ENCODE measurements at places on chromosomes 4 and X. TPM values are rescaled to one million over a fixed set of nuclear protein-coding genes. Genes with fewer than 3 reads are reported as not detected.

Gene PHKA1
- total RNA-seq, result 4.8 TPM

Gene GPR78
- total RNA-seq, result not detected

Gene CD99
- 0.44 TPM for total RNA-seq

Gene SLC6A14
- 0.13 TPM for total RNA-seq

Gene IGSF1
- 0.83 TPM for total RNA-seq

Gene GABRG1
- total RNA-seq, result not detected

Gene DDX60
- 3.6 TPM for total RNA-seq

Gene SOX3
- total RNA-seq, result not detected

Gene UGT2B7
- 0.08 TPM for total RNA-seq

Gene TENT5D
- not detected for total RNA-seq

Gene GABRB1
- not detected for total RNA-seq

Gene RENBP
- 0.08 TPM for total RNA-seq

Gene ENPEP
- 0.61 TPM for total RNA-seq

Gene CITED1
- total RNA-seq, result 1.3 TPM

Gene TASL
- not detected for total RNA-seq

Gene MUC7
- total RNA-seq, result not detected

Gene FANCB
- total RNA-seq, result 3.2 TPM

Gene RAPGEF2
- 13.0 TPM for total RNA-seq

Gene EDA
- total RNA-seq, result 5.6 TPM

Gene ARX
- total RNA-seq, result not detected

Gene SYNPO2
- total RNA-seq, result not detected

Gene RBM47
- 276 TPM for total RNA-seq

Gene EDNRA
- total RNA-seq, result not detected

Gene PNCK
- 1.1 TPM for total RNA-seq

Gene ADH7
- not detected for total RNA-seq

Gene TMSB15B
- total RNA-seq, result not detected

Gene SHROOM2
- total RNA-seq, result not detected

Gene KDR
- total RNA-seq, result not detected

Gene CXCL6
- total RNA-seq, result 2.3 TPM

Gene DMRTC1
- not detected for total RNA-seq

Gene IL2RG
- 0.08 TPM for total RNA-seq

Gene XKRX
- total RNA-seq, result 2.7 TPM

Gene GLRA3
- not detected for total RNA-seq

Gene TMSB15A
- not detected for total RNA-seq

Gene LUZP4
- total RNA-seq, result not detected

Gene MTNR1A
- not detected for total RNA-seq

Gene NAA11
- total RNA-seq, result not detected

Gene TMEM185A
- 12.3 TPM for total RNA-seq

Gene GUCY1B1
- not detected for total RNA-seq

Gene PPBP
- not detected for total RNA-seq

Gene ASB9
- 0.34 TPM for total RNA-seq

Gene HERC6
- 9.5 TPM for total RNA-seq

Gene MRFAP1
- 92.4 TPM for total RNA-seq

Gene TMEM131L
- total RNA-seq, result 4.6 TPM

Gene CABS1
- not detected for total RNA-seq

Gene ADH1C
- 5.9 TPM for total RNA-seq

Gene UBQLN2
- total RNA-seq, result 6.1 TPM

Gene SMIM31
- total RNA-seq, result 0.25 TPM

Gene VEGFD
- 0.08 TPM for total RNA-seq

Gene PAGE5
- total RNA-seq, result not detected

Gene UGT2B11
- total RNA-seq, result not detected

Gene ADGRL3
- total RNA-seq, result 0.03 TPM

Gene GPM6B
- total RNA-seq, result not detected

Gene DMP1
- total RNA-seq, result not detected

Gene NEIL3
- 3.1 TPM for total RNA-seq

Gene CENPVL3
- not detected for total RNA-seq

Gene GPRASP3
- 0.03 TPM for total RNA-seq

Gene FGB
- not detected for total RNA-seq

Gene SPRY1
- total RNA-seq, result 18.9 TPM

Gene FREM3
- not detected for total RNA-seq

All from HT-29 (cell line).